Activated effector memory CD4-positive, alpha-beta T cell treated with anti-CD3 and anti-CD28 coated beads, Interleukin-2, amount 50 U/mL, for 16 hours (primary cell): ENCODE measurements at places on chromosomes 7 and 10.

DNA sequence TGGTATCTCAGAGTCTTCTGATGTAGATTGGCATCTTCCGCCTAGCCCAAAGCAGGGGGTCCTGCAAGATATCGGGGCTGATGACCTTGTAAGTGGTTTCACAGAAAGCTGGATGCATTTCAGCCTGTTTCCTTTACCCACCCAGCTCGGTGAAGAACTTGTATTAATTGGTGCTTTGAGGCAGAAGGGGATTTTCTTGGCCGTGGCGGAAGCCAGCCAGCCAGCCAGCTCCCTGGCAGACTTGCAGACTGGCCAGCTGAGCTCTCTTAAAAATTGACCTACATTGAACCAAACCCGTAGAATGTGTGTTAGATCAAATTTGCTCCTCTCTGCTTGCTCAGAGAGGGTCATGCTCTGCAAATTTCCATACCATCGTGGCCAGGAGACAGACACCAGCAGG, 218.4 kb downstream of the ADAM12 start:
- DNase-seq: no peak

DNA sequence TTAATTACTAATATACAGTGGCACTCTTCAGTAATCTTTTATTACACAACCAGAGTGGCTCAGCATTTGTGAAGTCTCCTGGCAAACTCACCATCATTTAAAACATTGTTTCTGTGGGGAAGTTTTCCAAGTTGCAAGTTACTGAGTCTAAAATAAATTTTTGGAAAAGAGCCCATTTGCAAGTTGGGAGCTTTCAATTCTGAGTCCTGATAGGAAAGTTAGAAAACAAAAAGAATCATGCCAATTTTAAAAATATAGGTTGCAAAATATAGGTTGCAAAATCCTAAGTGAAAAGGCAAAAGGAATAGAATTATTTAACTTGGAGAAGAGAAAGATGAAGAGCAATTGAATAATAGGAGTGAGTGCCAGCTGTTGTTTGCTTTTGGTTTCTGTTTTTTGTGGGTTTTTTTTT, 378.8 kb upstream of the C7orf33 start:
- DNase-seq: no peak

DNA sequence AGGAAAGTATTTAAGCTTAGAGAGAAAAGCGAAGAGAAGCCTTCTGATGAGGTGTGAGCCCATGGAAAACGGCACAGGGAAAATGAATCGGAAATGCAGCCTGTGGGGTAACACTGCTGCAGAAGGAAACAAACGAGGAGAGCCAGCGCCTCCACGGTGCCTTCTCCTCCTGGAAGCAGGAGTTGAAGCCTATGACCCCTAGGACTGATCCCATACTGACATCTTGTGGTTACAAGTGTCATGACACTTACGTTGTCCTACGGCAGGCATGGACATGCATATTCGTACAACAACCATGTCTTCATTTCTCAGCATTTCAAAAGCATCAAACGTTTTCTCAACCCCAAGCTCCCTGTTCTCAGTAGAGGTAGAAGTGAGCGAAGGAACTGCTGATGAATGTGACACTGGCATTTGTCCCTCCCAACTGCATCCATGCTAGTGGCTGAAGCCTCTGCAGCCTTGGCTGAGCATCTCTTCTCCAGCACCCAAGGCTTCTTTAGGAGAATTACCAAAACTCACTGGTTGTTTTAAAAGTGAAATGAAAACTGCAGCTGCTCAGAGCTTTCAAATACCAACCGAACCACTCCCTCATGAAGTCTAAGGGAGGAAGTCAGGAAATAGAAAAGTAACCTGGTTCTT, 160.2 kb downstream of the JAZF1 start:
- peak; percentile 65 for DNase-seq

DNA sequence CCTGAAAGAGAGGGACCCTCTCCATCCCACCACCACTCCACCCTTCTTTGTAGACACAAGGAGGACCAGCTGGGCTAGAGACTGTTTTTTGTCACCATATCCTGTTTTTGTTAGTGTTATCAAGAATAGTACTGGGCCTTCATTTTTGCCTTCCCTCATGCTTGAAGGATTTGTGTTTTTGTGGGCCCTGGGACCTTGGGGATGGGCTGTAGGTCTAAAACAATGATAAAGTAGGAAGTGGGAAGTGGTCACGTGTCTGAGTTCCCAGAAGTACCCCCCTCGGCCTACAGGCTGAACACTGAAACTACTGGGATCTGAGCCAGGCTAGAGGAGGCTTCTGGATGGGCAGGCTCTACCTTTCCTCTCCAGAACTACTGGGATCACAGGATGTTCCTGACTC, 8.9 kb downstream of the AGFG2 start:
- no peak for DNase-seq

DNA sequence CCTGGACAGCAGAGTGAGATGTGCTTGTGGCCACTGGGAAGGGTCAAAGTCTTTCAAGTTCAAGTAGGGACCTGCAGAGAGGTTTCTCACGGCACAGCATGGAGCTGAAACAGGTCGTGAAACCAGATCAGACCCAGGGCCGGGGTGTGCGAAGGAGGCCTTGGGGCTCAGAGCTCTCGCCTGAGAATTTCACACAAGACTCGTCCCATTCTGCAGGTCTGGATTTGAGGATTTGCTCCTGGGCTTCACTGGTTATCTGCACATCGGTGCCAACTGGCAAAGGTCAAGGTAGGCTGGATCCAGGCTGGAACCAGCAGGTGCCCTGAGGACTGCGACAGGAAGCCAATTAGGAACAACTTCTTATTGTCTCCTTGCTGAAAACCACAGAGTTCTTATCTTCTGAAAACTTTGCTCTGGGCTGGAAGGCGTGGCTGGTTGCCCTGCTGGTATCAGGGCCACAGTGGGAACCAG, 24.0 kb upstream of the GTF2I start:
- DNase-seq: no peak

- no peak for DNase-seq
Measured at GRCh38 chr7:110835218-110835617, 255.7 kb upstream of the LRRN3 start.

- DNase-seq: no peak
Measured at GRCh38 chr10:72245949-72246525, 27.7 kb upstream of the DDIT4 start.

GRCh38 chr10:106271237-106271636, 893.3 kb downstream of the SORCS1 start:
- no peak for DNase-seq

GRCh38 chr10:9878383-9878782, 1139.3 kb upstream of the CELF2 start:
- DNase-seq: no peak

DNA sequence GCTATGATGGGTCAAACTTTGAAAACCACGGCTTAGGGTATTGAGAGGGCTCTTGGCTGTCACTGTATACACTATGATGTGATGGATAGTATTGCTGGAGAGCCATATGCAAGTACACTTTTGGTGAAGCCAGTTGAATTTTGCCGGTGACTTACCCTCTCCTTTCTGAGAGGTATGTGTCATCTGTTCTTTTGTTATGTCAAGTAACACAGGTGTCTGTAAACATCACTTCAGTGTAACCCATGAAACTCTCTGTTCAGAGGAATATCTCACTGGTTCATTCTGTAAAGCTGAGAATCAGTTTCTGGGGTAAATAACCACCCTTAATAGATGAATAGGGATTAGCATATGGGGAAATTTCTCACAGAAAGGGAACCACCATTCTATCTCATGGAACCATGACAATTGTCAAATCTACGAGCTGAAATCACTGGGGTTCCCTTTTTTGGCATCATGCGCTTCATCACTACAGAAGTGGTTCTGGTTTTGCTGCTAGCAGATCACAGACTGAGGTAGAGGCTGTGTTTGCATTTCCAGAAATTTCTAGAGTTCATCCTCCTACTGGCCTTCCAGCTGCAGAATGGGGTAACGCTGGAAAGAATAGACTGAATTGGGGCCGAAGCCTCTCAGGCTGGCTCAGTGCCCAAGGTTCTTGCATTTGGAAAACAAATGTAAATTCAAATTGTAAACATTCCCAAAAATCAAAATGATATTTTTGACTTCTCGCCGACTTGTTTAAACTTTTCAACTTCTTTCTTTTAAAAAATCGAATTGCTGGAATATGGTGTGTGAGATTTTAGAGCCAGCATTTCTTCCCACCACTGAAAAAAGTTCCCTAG, 83.3 kb upstream of the CREB5 start:
- no peak for DNase-seq

DNA sequence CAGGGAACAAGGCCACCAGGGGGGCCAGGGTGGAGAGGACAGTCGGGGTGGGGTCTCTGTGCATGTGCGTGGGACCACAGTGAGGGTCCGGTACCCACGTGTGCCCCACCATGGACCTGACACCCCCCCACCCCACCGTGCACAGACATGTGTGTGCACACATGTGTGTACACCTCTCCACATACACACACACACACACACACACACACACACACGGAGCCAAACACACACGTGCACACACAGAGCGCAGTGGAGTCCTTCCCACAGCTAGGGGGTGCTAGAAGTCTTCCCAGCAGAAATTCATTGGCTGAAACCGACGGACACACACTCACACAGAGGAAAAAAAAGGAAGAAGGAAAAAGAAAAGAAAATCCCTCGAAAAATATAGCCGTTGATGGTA, 42.8 kb upstream of the GNA12 start:
- peak; percentile 70 for DNase-seq

DNA sequence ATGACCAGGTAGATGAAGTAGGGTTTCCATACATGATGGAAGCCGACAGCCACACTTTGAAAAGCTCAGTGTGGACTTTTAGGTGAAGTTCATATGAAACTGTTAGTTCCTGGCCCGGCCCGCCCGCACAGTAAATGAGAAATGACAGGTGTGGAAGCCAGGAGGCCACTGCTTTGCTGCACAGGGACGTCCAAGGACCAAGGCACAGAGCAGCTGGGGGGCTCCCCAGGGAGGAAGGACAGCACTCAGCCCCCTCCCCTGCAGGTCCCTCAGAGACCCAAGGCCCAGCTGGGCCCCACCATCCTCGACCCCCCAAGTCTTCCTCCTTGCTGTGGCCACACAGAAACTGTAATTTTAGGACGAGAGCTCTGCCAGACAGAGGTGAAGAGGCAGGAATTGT, 219.2 kb downstream of the PTPRN2 start:
- DNase-seq: peak; percentile 42

GRCh38 chr7:12890586-12890985, 203.2 kb downstream of the ARL4A start:
- DNase-seq: no peak

DNA sequence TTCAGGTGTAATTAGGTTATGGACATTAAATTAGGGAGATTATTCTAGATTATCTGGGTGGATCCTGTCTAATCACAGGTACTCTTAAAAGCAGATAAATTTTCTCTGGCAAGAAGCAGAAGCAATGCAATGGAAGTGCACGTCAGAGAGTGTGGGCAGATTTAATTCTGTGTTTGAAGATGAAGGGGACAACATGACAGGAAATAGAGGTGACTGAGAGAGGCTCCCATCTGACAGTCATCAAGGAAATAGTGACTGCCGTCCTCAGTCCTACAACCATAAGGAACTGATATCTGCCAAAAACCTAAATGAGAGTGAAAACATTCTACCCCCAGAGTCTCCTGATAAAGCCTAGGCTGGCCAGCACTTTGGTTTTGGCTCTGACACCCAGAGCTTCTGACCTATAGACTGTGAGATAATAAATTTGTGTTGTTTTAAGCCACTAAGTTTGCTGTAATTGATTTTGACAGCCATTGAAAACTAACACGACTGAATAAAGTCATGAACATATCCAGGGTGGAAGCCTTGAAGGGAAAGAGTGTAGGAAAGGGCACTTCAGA, 30.5 kb upstream of the DDX50 start:
- DNase-seq: no peak

GRCh38 chr7:75950111-75950681, 35.2 kb downstream of the POR start:
- DNase-seq: no peak

GRCh38 chr10:27661514-27662286, 83.9 kb downstream of the MKX start:
- no peak for DNase-seq

GRCh38 chr7:19144661-19145433, at the start of gene FERD3L:
Gene FERD3L, minus strand, starts transcription at chr7:19145421. Its CDS starts 59 bp downstream, at chr7:19145362.
- DNase-seq: no peak

DNA sequence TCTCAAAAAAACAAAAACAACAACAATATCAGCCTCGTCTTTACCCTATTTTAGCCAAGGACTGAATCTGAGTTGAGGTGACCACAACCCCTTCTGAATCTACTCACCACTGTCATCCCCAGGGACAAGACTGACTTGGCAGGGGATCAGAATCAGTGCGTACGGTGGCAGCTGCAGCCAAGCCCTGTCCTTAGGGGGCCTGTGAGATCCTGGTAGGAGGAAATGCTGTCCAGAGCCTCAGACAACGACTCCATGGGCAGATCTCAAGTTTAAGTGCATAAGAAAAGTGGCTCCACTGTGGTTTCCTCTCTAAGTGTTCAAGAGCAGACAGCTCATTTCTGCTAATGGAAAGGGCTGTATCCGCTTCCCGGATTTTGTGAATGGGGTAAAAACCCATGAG, 22.4 kb upstream of the CYTH3 start:
- DNase-seq: no peak

- DNase-seq: peak; percentile 75
Measured at GRCh38 chr7:360454-361100, 70.6 kb downstream of the FOXL3 start.

DNA sequence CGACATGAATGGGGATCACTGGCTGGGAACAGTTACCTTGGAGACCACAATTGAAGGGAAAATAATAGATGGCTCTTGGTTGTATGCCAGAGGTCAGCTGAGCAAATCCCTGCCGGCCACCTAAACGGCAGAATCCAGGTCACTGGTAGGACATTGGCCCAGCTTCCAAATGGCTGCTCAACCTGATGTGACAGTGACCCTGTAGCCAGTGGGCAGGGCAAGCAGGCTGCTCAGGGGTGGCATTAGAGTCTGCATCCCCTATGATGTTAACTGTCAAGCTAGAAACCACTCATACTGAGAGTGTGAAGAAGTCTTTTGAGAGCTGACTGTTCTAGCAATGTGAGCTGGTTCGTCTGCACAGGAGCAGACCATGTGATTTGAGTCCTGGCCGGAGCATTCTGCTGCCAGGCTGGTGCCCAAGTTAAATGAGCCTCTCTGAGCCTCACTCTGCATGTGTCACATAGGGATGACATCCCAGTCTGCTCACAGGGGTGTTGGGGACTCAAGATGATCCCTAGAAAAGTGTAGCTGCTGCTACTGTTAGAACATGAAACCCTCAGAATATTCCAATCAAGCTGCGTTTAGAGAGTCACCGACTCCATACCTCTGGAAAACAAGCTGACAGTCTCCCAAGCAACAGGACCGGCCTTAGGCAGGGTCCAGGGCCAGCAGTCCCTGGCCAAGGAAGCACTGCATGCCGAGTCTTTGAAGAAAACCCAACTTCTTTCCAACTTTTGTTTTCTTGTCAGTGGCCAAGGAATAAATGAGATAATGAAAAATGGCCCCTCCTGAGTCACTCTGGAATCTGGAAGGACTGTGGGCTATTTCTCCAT, 69.7 kb downstream of the VWA2 start:
- DNase-seq: peak; percentile 43
